Calu3 (cell line): ENCODE measurements at places on chromosomes 2 and 18.

- DNase-seq: no peak
Observed at GRCh38 chr2:239496700-239497099, 95.9 kb upstream of the HDAC4 start.

DNA sequence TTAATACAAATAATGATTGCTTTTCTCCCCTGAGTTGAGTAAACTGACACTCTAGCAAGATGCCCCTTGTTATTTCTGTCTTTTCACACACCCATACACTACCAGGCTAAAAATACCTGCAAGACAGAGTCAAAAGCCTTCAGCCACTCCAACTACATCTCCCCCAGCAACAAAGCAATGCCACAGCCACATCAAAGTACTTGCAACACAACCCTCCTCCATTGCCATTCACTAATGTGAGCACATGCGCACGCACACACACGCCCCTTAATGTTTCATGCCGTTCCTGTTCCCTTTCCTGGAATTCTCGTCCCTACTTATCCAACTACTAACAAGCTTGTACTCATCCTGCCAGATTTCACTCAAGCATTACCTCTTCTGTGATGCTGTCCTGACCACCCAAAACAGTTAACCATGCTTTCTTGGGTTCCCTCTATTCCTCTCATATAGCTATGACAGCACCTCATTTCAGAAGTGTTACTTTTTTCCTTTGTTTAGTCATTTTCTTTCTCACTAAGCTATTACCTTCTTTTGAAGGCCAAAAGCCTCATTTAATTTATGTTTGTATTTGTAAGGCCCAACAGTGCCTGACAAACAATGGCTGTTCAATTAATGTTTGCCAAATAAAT, 29.6 kb downstream of the SLC25A12 start:
- DNase-seq: no peak

DNA sequence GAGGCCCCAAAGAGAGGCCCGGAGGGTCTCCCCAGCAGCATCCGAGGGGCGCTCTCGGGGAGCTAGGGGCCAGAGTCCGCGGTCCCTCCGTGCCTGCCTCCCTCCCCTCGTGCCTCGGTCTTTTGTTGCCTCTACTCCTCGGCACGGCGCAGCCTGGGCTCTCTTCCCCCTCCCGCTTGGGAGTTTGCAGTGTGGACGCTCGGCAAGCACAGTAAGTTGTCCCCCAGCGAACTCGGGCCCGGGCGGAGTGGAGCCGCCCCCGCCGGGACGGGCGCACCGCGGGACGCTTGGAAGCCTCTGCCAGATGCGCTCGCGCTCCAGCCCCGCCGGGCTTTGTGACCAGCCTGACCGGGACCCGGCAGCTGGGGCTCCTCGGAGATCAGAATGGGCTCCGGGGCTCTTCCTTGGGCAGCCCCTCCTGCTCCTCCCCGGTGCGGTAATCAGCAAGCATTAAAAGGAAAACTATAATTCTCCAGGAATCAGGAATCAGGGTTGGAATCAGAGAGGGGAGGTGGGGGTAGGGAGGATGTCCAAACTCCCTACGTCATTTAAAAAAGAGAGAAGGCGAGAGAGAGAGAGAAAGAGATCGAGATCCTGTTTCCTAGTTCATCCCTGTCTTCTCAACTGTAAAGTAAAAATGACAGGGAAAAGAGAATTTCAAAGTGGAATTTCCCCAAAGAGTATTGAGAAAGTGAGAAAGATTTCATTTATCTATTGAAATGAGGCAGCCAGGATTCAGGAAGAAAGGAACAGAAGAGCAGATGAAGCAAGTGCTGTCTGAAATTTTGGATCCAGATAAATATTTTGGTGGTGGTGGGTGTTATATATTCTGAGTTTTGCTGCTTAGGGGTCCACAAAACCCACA, 786 bp upstream of the TMEM200C start:
- DNase-seq: no peak

- no peak for DNase-seq
Observed at GRCh38 chr2:191465766-191466420, 212.0 kb upstream of the NABP1 start.

- no peak for DNase-seq
Observed at GRCh38 chr2:113076954-113077669, 9.3 kb downstream of the IL1F10 start.

DNA sequence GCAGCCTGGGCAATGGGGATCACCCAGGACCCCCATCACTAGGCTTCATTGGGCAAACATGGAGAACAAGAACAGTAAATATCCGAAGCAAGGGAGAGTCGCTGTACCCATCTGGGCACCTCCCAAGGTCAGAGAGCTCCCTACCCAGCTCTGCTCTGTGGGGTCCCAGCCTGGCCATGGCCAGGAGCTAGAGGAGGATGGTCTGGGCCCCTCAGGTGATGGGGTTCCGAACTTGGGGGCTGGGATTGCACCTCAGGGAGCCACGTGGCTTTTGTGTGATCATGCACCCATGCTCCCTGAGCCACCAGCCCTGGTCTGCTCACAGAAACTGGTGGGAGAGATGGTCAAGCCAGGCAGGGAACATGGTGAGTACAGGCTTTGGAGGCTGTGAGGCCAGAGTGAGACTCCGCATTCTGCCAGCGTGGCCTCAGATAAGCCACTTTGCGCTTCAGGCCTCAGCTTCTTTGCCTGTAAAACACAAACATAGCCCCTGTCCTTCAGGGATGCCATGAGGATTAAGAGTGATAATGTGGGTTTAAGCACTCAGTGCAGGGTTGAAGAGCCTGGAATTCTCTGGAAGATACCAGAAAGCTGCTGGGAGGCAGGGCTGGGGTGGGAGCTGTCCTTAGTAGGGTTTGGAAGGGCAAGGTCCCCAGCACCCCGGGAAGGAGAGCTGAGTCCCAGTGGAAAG, 3.0 kb upstream of the NMUR1 start:
- no peak for DNase-seq

DNA sequence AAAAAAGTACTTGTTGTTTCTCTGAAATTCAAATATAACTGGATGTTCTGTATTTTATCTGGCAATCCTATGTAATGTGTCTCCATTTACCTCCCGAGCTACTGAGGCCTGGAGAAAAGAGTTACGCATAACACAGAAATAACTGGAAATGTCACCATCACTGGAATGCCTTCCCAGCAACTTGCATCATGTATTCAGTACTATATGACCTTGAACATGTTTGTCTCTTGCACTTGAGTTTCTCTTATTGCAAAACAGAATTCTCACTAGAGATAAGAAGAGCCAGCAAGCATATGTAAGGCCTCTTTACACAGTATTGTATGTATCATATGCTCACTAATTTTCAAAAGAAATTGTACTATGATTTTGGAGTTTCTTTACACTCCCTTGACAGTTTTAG, 99.6 kb upstream of the CTAGE1 start:
- DNase-seq: no peak

- DNase-seq: no peak
Observed at GRCh38 chr18:567122-567521, 13.1 kb upstream of the CETN1 start.

GRCh38 chr18:79770826-79771225, 26.9 kb upstream of the KCNG2 start:
- no peak for DNase-seq

- peak; percentile 48 for DNase-seq
Observed at GRCh38 chr2:8119782-8120505, 561.9 kb upstream of the ID2 start.

GRCh38 chr2:80059447-80059846, 245.1 kb downstream of the LRRTM1 start:
- no peak for DNase-seq

DNA sequence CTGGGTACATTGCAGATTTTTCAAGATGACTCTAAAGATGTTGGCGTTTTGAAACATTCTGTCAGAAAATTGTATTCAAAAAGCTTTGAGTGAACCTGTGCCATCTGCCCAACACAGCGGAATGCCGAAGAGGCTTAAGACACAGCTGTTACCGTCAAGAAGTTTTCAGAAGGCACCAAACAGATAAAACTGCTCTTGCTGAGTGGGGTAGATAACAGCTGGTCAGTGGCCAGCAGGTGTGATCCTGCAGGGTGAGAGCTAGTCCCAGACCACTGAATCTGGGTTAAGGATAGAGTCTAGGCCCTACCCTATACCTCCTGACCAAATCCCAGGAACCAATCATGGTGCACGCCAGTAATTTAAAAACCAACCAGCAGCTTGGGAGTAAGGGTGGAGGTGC, 60.5 kb upstream of the B3GNT7 start:
- DNase-seq: no peak

DNA sequence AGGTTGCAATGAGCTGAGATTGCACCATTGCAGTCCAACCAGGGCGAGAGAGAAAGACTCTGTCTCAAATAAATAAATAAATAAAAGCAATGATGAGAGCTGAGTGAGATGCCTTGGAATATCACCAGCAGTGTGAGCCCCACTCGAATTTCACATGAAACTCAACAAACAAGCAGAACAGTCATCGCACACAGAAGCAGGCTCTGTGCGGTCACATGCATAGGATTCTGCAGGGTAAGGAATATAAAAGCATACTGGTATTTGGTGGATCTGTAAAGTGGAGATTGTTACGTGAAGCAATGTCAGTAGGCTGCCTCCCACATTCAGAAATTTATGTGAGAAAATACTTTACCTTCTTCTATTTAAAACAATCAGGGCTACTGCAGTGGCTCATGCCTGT, 18.0 kb upstream of the AP1S3 start:
- DNase-seq: no peak

- DNase-seq: no peak
Observed at GRCh38 chr18:3059272-3059671, 46.3 kb upstream of the LPIN2 start.

DNA sequence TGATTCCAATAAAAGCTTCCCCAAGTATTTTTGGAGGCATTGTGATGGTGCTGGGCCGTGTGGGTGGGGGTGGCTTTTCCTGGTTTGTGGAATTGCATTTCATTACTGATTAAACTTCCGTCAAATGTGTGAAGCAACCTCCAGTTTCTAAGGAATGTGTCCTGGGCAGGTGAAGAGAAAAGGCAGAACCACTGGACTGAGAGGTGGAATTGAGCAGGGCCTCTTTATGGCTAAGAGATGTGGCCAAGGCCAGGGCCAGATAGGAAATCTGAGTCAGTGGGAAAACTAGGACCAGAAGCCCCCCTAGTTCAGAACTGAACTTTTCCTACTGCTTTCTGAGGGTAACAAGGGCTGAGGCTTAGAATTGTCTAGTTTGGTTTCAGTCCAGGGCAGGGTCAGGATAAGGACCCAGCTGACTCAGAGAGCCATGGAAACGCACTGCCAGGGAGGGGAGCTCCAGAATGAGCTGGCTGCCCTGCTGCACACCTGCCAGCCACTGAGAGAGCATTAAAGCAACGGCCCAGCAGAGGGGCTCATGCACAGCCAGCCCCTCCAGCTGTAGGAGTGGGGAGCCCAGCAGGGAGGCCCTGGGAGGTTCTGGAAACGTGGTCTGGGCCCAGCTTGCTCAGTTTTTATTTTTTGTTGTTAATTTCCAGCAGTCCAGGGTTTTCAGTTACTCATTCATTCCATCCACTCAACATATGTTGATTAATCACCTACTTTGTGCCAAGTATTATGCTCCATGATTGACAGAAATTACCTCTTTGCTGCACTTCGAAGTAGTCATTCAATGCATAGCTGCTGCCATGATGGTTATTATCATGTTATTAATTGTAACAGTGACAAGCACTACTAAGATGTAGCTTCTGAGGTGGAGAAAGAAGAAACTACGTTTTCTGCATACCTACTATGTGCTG, 156.1 kb downstream of the MSH2 start:
- peak; percentile 20 for DNase-seq

DNA sequence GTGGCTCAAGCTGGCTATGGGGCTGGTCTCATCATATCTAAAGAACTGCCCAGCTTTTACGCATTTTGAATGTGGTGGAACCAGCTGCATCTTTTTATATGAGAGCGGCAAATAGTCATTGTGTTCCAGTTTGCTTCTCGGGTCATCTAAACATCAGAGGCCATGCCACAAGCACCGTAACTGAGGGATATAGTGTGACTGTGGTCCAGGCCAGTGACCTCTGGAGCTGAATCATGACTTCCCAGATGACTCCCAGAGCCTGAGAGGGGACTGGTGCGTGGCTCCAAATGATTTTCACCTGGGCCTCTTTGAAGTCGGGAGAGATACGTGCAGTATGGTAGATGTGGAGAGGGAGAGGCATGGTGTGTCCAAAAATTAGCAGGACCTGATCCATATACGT, 271.0 kb downstream of the NEDD4L start:
- no peak for DNase-seq

DNA sequence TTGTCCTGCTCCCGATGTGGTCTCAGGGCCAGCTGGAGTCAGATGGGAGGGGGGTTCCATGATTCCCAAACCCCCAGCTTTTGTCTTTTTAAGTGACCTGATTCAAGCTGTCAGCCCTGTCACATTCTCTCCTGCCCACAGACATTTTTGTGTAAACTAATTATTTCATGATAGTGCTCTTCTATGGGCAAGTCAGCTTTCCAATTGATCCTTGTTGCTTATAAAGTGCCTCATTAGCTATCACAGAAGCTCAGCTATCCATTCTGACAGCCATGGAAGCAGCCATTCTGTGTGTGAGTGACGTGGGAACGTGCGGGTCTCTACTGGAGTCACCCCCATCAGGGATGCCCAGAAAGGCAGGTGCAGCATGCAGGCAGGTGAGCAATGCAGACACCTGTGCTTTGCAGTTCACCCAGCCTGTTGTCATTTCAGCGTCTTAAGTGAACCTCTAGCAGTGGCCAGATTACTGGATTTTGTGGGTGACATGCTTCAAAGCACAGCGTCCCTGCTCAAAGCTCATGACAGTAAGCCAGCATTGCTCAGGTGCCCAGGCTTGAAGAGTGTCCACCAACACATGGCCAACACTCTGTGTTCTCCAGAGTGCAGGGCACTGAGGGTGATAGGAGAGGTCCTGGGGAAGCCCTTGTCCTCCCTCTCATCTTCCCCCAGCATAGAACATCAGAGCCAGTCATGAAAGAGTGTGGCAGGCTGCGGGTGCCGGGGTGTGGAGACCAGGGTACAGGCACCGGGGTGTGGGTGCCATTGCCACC, 162.1 kb upstream of the SH3BP4 start:
- no peak for DNase-seq

GRCh38 chr2:67646714-67647333, 249.7 kb downstream of the ETAA1 start:
- DNase-seq: no peak

GRCh38 chr2:180366481-180366880, 359.4 kb upstream of the CWC22 start:
- DNase-seq: no peak

DNA sequence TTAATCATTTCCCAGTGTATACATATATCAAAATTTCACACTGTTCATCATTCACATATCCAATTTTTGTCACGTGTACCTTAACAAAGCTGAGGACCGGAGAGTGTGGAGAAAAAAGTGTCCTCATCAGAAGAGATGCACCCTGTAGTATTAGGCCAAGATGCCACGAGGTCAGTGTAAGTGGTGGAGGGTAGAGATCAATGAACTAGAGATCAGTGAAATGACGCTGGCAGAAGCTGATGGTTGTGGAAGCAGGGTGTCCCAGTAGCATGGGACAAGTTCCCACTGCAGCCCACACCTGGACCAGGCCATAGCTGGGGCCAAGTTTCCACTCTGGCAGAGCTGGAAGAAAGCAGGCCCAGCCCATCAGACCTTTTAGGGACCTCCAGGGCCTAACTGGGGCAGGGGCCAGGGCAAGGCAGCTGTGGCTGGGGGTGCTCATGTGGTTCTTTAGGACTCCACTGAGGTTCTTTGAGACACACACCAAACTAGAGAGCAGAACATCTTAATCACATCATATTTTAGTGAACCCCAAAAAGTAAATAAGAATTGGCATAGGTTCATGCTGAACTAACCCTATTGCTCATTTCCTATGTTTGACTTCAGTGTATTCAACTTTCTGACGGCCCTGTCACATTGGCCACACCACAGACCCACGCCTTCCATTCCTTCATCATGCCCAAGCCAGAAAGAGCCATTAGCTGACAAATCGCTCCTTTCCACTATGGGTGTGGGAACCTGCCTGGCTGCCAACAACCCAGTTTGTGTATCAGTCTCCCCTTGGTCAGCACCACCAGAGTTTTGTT, 21.6 kb upstream of the GPR55 start:
- no peak for DNase-seq
